ENCODE measurements at places on chromosomes 2 and 18.

DNA sequence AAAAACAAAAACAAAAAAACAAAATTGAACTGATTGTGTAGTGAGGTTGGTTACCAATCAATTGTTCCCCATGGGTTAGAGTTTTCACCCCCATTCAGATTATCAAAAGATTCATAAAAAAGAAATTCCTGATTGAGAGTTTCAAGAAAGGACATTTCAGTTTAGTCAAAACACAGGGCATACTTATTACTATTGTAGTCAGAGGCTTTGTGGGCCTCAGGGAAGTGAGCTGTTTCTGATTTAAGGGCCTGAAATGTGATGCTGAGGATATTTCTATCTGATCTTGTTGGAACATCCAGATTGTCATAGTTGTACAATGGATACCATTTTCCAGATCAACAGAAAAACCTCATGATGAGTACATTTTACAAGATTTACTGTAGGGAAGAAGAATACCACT, 368.1 kb upstream of the NETO1 start:
- no peak for DNase-seq

- DNase-seq, result no peak
Observed at GRCh38 chr2:12718015-12718671, 1.4 kb downstream of the TRIB2 start.

- no peak for DNase-seq
Observed at GRCh38 chr2:26712486-26713465, 20.3 kb downstream of the KCNK3 start.

GRCh38 chr18:57630754-57631595, 9.3 kb upstream of the NARS1 start:
- no peak for DNase-seq

- DNase-seq, result no peak
Observed at GRCh38 chr2:237886685-237887481, 27.5 kb downstream of the RAMP1 start.
